Stimulated activated CD8-positive, alpha-beta memory T cell treated with anti-CD3 and anti-CD28 coated beads, Interleukin-7, amount 100 ng/mL, for 24 hours (primary cell): ENCODE measurements at places on chromosomes 16 and 17.

DNA sequence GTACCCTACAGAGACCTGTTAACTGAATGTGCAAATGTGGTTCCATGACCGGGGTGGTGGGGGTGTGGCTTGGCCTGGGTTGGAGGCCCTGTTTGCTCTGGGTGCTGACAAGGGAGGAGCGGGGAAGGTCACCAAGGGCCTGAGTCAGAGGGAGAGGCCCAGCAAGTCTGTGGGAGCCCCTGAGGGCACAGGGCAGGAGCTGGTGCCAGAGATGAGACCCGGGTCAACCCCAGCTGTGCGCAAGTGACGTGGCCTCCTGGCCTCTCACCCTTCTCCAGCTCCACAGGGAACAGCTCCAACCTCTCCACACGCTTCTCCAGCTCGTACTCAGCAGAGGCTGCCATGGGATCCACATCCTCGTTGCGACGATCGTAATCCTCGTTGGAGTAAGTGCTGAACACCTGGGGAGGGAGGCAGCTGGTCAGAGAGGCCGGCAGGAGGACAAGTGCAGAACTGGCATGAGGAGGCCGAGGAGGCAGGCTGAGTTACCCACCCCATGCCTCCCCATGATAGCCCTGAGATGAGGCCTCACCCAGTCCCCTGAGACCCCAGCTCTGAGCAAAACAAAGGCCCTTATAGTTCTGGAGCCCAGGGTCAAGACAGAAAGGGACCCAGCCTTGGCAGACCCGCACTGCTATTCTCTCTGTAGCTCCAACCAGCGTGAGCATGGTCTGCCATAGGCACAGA, 5.5 kb downstream of the PPP1R9B start:
- DNase-seq = no peak

DNA sequence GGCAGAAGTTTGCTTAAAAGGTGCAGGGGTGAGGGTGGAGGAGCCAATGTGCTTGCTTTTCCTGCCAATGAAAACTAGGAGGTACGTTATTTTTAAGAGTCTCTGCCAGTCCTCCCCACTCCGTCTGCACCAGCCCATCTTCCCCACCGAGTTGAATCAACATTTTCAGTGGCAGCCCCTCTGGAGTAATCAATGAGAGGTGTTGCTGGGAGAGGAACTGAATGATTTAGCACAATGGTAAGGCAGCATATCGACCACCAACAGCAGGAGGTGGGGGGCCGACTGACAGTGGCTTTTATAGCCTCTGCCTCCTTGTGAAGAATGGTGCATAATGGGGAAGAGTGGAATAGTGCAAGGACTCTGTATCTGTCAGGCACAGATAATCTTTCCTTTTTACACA, 1465.0 kb upstream of the GOT2 start:
- DNase-seq = no peak

DNA sequence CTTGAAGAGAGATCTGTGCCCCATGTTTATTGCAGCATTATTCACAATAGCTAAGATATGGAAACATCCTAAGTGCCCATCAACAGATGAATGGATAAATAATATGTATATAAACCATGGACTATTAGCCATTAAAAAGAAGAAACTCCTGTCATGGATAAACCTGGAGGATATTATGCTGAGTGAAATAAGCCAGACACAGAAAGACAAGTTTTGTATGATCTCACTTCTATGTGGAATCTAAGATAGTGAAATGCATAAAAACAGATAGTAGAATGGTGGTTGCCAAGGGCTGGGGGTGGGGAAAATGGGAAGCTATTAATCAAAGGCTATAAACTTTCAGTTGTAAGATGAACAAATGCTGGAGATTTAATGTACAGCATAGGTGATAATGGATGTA, 19.9 kb upstream of the HEATR6 start:
- no peak for DNase-seq

DNA sequence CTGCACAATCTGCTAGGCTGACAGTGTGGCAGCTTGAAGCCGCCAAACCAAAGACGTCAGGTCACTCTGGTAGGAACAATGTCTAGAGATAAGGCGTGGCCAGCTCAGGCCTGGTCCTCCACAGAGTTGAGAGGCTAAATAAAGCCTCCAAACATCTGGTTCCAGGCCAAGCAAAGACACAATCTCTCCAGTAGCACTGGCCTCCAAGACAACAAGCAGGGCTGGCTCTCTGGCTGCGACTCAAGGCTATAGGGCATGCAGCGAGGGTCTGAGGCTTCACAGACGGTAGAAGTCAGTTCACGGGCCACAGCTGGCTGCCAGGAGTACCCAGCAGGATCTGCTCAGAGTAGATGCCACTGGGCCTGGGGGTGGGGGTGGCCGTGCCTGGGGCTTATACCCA, 75.6 kb downstream of the ABR start:
- DNase-seq = no peak

DNA sequence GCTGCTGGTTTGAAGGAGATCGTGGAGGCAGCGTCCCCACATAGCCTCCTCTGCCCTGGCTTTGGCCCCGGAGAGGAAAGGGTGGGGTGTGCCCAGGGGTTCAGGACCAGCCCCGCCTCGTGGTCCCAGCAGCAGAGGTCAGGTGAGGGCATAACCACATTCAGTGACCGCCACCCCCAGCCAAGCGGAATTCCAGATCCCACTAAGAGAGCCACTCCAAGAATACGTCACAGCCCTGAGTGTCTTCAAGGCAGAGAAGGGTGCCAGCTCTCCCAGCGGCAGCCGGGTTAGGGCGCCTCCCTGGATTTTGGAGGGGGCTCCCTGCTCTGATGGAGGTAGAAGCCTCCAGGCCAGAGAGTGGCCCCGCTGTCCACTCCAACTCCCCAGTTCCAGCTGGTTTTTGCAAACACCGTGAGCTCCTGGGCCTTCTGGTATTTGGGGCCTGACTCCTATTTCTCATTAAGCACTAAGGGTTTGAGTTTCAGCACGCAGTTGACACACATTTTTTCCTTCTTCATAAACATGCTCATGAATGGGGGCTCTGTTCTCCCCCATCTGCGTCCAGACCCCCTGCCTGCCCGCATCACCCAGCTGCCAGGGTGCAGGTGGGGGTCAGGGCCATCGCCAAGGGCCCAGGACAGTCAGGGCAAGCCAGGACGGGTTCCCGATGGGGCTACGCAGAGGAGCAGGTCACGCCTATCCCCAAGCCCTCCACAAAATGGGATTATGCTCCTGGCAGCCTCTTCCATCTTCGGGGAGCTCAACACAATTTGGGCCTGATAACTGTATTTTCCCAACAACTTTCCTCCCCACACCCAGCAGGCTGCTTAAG, 98.4 kb upstream of the PLCG2 start:
- DNase-seq = no peak

GRCh38 chr17:63347475-63347874, 98.6 kb downstream of the CYB561 start:
- DNase-seq = no peak

DNA sequence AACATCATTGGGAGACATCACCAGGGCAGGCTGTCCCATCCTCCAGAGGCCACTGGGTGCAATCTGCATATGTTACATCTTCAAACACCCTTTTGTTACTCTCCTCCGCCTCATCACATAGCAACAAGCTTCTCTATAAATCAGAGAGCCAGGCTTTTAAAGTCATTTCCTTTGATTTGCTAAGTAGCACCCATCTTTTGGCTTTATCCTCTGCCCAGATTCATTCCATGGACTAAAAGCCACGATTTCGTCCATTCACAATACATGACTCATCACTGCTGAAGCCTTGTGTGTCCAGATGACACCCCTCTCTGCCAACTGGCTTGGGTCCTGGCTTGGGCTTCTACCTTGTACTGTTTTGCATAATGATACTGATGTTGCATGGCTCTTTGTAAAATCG, 2.0 kb upstream of the KRT38 start:
- DNase-seq = no peak

- DNase-seq = no peak
Measured at GRCh38 chr16:52825892-52826291, 226.8 kb downstream of the CHD9NB start.

- no peak for DNase-seq
Measured at GRCh38 chr17:39625198-39625785, 1.5 kb upstream of the PPP1R1B start.

GRCh38 chr17:42623732-42624596, 14.5 kb downstream of the TUBG1 start:
- no peak for DNase-seq

GRCh38 chr17:20922128-20922670, 120.6 kb downstream of the USP22 start:
- DNase-seq = no peak

- no peak for DNase-seq
Measured at GRCh38 chr16:30470632-30470995, 1.9 kb upstream of the ITGAL start.

GRCh38 chr17:75067856-75068255, 19.9 kb upstream of the SLC16A5 start:
- DNase-seq = no peak
